ENCODE measurements at places on chromosomes 5 and 9.

- DNase-seq, result no peak
These were observed 258.6 kb downstream of the ASTN2 start for GRCh38 chr9:117156144-117156688.

DNA sequence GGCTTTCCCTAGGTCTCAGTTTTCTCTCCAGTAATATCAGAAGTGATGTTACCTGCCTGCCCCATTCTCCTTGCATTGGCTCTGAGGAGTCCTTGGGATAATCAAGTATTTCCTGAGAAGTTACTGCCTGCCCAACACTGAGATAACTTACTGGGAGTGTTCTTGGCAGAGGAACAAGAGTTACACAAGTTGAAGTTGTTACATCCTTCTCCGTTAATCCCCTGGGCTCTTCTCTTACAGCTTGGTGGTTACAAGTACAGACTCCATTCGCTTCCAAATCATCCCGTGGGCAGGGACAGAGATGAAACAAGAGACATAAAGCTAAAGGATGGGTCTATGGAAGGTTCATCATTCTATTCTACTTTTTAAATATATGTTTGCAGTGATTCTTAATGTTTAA, 74.1 kb upstream of the SAP30L start:
- no peak for DNase-seq

- DNase-seq, result no peak
These were observed 860.1 kb downstream of the PTPRD start for GRCh38 chr9:9752722-9753121.

- no peak for DNase-seq
These were observed 174.3 kb downstream of the PRR16 start for GRCh38 chr5:120638449-120638848.

DNA sequence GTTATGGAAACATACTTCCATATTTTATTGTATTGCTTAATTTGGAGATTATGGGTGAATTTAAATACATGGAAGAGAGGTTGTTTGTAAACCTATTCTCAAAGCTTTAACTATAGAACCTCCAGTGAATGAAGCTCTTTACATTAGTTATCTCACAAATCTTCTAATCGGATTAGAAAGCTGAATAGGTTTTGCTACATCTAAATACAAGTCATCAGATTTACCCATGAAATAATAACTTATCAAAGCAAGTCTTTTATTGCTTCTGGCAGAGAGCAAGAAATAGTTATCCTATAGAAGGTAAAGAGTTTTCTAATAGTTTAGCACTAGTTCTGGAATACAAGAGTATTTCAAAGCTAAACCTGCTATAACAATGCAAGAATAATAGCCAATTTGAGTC, 104.4 kb upstream of the SREK1 start:
- no peak for DNase-seq
